ENCODE measurements at places on chromosomes 1 and 21.
A peak's percentile ranks its signal among the peaks of the same experiment; 100 is the strongest.

DNA sequence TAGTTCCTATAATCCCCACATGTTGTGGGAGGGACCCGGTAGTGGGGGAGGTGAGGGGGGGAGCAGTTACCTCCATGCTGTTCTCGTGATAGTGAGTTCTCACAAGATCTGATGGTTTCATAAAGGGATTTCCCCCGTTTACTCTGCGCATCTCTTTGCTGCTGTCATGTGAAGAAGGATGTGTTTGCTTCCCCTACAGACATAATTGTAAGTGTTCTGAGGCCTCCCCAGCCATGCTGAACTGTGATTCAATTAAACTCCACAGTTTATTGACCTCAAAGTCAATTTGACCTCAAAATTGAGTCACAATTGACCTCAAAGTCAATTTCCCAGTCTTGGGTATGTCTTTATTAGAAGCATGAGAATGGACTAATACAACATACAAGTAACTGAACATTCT is 19.7 kb downstream of the DPH5 start:
- DNase-seq, result no peak

GRCh38 chr21:41219498-41220207 is 51.7 kb downstream of the BACE2 start:
- DNase-seq, result no peak

GRCh38 chr21:25573409-25574206 is 33.7 kb downstream of the MRPL39 start:
- peak; percentile 51 for DNase-seq

GRCh38 chr1:77976433-77977076 is 2.3 kb downstream of the FUBP1 start:
- DNase-seq, result no peak

GRCh38 chr1:185376840-185377635 is 60.0 kb upstream of the IVNS1ABP start:
- DNase-seq, result no peak

DNA sequence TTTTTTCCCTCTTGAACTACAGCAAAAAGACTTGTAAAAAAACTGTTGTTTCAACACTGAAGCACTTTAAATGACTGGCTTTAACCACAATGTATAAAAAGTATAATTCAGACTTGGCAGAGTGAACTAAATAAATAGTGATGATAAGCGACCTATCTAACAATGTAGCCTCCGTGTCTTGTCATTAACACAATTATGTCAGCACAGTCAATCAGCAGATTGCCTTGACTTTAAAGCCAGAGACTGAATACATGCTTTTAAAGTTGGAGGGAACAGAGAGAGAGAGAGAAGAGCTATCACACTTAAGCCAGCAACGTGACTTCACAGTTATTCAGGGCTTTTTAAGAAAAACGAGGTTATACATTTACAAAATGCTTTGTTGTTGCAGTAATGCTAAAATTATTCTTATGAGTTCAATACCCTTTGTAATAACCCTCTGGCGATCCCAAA is 378.1 kb downstream of the LMO4 start:
- no peak for DNase-seq

DNA sequence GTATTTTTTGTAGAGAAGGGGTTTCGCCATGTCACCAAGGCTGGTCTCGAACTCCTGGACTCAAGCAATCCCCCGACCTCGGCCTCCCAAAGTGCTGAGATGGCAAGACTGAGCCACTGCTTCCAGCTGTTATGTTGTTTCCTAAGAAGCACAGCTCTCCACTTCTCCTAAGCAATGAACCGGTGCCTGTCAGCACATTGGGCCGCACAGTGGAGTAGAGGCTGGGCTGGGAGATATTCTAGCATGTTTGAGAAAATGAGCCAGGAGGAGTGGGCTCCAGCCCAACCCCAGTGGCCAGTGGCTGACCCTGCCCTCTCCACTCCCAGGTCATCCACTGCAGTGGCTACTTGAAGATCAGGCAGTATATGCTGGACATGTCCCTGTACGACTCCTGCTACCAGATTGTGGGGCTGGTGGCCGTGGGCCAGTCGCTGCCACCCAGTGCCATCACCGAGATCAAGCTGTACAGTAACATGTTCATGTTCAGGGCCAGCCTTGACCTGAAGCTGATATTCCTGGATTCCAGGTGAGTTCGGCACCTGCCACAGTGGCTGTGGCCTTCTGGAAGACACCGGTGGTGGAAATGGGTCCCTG is 27.0 kb downstream of the SIM2 start:
- DNase-seq, result no peak

- DNase-seq, result no peak
These were observed 9.8 kb downstream of the FALEC start for GRCh38 chr1:150525348-150525747.

DNA sequence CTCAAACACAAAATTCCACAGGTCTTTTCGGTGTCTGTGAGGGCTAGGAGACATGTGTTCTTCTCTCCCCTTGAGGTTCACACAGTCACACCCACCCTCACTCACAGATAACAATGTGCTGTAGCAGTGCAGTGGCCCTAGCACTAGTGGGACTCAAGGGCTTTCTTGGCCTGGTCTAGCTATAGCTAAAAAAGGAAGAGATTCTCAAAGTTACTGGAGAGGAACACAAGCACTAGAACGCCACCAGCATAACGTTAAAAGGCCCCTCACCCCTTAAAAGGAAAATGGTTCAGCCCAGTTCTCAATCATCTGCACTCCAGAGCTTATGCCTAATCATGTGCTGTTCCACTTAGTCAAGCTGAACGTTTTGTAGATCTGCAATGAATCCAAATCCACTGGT is 39.5 kb downstream of the RGS8 start:
- no peak for DNase-seq

DNA sequence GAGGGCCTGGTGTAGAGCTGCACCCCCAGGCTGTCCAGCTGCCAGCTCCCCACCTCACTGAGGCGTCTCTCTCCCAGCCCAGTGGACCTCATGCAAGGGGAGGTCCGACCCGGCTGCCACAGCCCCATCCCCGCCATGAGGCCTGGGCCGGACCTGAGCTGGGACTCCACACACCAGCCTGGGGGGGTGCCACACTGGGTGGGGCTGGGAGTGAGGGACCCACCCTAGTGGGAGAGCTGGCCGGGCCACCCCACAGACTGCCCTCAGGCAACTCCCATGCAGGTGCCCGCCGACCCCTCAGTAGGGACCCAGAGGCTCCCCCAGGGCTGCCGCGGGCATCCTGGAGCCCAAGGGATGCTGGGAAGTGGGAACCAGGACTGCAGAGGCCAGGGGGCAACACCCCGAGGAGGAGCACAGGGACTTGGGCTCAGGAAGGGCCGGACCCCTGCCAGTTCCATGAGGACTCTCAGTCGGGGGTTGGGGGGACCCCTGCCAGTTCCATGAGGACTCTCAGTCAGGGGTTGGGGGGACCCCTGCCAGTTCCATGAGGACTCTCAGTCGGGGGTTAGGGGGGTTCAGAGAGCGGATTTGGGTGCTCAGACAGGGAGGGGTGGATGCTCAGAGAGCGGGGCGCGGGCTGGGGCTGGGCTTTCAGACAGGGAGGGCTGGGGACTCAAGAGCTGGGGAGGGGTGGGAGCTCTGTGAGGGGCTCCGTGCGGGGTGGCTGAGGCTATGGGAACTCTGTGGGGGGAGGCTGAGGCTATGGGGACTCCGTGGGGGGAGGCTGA is 1.2 kb upstream of the RNF223 start:
- DNase-seq, result peak; percentile 16

- peak; percentile 84 for DNase-seq
These were observed 31.5 kb downstream of the CHD5 start for GRCh38 chr1:6148497-6149241.

DNA sequence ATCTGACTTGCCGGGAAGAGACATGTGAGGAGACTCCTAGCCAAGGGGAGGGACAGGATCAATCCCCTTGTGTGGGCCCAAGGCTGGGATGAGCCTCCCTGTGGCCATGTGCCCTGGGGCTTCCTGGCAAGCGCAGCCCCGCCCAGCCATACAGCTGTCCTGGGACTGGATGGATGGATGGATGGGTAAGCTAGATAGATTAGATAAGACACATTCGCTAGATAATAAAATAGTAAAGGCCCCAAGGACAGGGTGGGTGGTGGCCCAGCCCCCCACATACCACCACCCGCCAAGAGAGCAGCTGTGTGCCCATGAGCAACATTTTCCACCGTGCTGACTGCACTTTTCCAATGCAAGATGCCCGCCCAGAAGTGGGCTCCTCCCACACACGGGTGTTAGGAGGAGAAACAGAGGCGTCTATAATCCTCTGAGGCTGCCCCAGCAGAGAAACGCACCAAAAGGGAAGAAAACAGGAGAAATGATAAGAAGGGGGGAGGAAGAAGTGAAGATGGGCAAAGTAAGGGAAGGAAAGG is 25.1 kb downstream of the ZBTB17 start:
- DNase-seq, result no peak

GRCh38 chr1:191890433-191891088 is 267.7 kb upstream of the RGS18 start:
- no peak for DNase-seq

- no peak for DNase-seq
These were observed 15.9 kb downstream of the RCAN1 start for GRCh38 chr21:34598931-34599400.

DNA sequence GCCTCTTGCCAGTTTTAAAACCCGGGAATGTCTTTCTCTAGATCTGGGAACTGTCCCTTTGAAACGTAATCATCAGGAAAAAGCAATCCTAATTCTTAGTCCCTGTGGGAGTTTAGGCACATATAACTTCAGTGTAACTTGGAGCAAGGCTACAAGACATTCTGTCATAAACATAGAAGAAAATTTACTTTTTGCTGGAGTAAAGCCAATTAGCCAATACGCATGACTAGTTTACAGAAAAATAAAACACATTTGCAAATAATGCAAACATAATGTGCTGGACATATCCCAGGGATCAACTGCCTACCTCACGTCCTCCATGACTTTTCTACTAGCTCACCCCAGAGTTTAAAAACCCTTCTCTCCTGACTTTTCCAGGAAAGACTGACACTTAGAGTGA is 970.6 kb downstream of the MRPL39 start:
- DNase-seq, result no peak

DNA sequence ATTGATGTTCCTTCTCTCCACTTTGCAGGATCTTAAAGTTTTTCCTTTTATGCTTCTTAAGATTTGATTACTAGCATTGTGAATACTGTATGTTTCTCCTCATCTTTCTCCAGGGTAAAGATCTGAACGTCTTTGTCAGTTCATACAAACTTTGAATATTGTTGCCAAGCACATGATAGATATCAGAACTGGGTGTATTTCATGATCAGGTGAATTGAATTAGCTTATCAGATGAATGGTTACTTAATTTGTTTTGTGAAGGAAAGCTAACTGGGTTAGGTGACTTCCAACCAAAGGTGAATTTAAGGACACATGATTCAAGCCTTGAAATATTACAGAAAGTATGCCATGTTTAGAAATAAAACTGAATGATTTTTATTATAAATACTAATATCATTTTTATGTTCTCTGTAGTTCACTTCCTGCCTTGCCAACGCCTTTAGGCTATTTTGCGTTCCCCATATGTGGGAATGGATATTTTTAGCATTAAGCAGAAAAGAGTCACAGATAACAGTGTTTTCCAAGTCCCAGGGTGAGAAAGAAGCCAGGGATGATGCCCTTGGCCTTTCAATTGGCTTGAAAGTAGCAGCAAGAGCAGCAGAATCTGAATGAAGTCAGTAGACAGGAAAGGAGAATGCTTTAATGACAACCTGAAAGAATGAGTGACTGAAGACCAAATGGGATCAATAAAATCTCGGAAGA is 752.1 kb downstream of the NCAM2 start:
- DNase-seq, result no peak

- no peak for DNase-seq
These were observed 865.1 kb upstream of the ADAMTS5 start for GRCh38 chr21:27831816-27832569.

GRCh38 chr1:246680696-246681130 is 43.5 kb upstream of the SCCPDH start:
- DNase-seq, result peak; percentile 36

DNA sequence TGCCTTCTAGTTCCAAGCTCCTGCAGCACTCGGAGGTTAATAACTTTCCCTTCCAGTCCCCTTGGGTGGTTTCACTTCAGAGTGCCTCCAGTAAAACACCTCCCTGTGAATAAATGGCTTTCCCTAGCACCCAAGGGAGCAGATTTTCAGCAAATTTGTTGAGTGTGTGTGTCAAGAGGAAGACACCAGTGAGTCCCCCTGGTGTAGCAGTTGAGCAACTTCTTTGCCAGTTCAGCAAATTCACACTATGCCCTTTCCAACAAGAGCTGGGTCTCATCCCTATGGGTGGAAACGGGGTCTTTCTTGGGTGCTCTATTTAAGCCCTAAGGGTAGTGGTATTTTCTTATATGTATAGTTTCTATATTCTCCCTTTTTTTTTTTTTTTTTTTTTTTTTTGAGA is 806 bp upstream of the AADACL4 start:
- no peak for DNase-seq

DNA sequence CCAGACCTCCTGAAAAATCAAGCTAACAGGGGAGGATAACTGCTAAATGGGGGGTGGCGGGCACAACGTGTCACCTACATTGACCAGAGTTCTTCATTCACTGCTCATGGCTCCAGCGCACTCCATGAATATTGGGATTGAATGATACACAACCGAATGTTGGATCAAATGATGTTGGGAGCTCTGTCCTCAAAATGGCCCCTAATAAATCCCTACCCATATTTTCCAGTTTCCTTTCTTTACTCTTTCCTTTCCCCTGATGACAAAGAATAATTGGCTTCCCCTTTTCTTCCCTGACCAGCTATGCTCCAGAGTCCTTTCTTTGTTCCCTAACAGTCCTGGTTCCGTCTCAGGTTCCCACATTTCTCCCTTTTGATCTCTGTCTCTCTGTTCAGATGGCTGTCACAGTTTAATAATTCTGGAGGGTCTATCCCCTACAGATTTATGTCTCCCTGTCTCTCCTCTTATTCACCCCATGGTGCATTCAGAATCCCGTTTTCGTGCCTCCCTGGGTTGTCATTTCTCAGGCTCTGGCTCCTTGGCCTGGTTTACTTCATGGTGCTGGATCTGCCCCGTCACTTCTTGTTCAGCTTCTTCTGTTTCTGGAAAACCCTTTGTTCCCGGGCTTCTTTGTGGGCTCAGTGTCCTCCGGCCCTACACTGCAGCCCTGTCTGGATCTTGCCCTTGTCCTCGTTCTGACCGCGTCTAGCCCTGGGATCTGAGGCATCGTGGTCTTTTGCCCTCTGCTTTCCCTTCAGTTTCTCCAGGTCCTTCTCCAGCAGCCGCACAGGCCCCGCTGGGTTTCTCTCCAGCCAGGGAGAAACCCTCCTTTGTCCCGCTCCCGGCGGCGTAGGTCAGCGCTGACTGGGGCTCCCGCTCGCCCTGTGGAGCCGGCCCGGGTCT is 78.3 kb downstream of the NDUFS5 start:
- DNase-seq, result peak; percentile 36

Data from BE2C (cell line).